ENCODE measurements at places on chromosomes 1 and 21.

DNA sequence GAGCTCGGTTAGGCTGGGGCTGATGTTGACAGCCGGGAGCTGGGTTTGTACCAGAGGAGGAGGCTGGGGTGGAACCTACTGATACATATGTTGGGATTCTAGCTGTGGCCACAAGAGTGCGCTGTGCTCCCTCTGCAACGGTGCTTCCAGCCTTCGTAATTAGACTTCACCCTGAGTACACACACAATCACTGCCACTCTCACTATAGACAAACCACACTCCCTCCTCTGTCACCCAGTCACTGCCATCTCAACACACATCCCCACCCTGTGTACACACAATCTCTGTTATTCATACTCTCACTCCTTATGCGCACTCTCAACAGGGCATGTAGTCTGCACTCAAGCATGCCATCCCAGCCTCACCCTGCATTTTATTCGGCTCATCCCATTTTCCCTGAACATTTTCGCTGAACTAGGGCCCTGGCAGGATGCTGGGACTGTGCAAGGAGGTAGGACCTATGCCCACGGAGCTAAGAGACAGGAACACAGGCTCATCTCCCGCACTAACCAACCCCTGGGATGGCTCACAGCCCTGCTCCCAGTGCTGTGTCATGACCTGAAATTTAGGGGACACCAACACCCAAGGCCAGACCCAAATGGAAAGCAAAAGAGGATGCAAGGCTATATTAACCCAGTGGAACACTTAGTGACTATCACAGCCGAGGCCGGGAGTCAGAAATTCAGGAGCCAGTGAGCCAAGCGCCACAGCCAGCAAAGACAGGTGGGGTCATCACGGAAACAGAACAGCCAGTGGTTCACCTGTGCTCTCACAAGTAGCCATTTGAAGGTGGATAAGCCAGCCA lies 5.7 kb downstream of the GJB3 start:
- peak; percentile 70 for DNase-seq

GRCh38 chr1:9653491-9654050 lies 2.0 kb downstream of the PIK3CD start:
- DNase-seq, result peak; percentile 49

DNA sequence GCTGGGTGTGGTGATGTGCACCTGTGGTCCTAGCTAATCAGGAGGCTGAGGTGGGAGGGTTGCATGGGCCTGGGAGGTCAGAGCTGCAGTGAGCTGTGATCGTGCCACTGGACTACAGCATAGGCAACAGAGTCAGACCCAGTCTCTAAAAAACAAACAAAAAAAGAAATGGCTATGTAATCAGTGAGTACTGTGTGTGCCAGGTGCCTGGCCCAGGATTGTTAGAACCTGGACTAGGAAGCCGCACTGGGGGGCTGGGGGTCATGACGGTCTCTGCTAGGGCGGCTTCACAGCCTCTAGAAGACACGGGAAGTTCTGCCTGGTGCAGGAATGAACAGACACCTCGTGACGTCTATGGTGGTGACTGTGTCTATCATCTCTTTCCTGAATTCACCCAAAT lies 8.5 kb downstream of the TMEM9 start:
- DNase-seq, result no peak

- DNase-seq, result no peak
Measured at GRCh38 chr1:55481634-55482033, 266.5 kb upstream of the USP24 start.

DNA sequence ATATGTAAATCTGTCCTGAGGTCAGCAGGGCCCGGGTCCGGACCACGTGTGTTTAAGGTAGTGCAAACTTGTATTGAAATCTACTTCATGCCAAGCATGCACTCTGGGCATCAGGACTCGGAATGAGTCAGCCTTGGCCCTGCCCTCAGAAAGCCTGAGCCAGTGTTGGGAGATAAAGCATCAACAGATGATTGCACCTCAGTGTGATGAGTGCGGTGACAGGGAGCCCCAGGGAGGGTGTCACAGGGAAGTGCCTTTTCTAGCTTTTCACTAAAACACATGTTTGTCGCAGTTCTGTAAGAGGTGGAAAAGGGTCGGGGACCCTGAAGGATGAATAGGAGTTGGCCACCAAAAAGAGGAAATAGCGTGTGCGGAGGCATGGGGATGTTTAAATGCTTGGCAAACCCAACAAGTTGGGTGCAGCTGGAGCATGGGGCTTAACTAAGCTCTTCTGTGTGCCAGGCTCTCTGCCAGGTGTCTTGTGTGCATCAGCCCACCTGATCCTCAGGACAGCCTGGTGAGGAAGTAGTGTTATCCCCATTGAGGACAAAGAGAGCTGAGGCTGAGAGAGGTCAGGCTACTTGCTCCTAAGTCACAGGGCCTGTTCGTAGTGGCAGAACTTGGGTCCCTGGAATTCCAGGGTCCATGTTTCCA lies 48.2 kb upstream of the EPB41 start:
- no peak for DNase-seq

- DNase-seq, result no peak
Measured at GRCh38 chr1:110436635-110437034, 14.3 kb upstream of the PROK1 start.

DNA sequence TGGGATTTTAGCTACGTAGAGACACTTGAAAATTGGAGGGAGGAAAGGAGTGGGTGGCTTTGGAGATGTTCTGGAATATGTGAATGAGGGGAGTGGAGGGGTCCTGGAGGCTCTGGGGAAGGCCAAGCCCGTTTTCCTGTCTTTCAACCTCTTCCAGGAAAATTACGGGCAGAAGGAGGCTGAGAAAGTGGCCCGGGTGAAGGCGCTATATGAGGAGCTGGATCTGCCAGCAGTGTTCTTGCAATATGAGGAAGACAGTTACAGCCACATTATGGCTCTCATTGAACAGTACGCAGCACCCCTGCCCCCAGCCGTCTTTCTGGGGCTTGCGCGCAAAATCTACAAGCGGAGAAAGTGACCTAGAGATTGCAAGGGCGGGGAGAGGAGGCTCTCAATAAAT lies 442 bp upstream of the RUSC1 start:
- no peak for DNase-seq

GRCh38 chr1:89965193-89965768 lies 29.6 kb upstream of the ZNF326 start:
- DNase-seq, result peak; percentile 20

All from common myeloid progenitor, CD34-positive (primary cell).